ENCODE measurements at places on chromosomes 7 and 10.

DNA sequence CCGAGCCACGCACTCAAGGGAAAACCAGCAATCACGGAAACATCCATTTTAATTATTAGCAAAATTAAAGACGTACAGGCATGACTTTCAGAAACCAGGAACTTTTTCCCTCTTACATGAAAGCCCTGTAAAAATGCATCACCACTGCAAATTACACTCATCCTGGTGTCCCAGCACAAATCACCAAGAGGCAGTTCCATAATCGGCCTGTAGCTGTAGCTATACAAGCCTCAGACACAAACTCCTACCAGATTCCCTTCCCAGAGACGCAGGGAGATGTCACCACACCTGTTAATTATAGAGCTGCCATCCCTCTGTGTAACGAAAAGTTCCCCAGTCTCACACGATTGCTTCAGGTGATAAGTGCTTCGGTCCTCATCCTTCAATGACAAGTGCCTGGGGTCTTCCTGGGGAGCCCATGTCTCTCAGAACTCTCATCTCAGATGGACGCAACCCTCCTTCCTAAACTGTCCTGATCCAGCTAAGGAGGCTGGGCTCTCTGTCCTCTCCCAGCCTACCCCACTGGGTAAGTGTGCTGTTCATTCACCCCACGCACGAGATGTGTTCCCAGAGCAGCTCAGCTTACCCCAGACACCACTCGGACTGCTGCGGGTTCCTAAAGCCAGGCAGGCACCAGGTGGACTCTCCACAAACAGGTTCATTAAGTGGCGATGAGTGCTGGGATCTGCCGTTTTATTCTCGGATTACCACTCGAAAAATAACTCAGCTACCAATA is 5.9 kb downstream of the FGFR2 start:
- no peak for DNase-seq

DNA sequence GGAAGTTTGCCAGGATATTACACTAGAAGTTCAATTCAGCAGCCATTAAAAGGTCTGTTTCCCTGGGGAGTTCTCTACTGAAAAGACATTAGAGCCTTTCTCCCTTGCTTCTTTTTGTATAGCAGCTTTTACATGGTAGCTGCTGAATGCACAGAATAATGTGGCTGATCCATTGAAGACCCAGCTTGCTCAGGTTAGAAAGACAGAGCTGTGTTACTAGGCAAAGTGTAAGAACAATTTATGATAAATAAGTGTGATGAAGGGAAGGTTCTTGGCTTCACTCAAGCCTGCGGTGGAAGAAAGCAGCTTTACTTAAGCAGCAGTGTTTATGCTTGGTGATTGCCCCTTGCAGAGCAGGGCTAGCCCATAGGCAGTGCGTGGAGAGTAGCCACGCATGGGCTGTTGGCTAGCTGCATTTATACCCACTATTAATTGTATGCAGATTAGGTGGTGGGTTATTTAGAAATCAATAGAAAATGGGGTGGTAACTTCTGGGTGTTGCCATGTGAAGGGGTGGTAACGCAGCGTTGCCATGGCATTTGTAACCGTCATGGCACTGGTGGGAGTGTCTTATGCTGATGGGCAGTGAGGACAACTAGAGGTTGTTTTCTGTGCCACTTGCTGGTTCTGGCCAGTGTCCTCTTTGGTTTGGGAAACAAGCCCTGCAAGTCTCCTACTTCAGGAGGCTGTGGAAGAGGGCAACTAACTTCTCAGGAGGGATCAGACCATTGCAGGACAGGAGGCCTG is 942.9 kb downstream of the NRG3 start:
- DNase-seq: no peak

GRCh38 chr7:158778471-158778870 is 50.8 kb downstream of the ESYT2 start:
- no peak for DNase-seq

DNA sequence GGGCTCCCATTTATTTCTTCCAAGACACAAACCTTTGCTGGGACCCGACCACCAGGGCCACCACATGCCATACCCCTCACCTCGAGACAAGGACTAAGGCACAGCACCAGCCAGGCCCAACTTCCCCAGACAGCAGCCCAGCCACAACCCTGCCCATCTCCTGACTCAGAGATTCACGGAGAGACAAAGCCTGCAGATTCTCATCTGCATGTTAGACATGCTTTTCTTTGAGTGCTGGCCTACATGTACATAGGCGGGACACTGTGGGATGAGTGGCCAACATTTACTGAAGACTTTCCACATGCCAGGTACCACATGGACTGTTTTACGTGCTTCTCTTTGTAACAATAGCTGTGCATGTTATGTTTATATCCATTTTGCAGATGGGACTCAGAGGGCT is 221.3 kb upstream of the ZMIZ1 start:
- DNase-seq: no peak

GRCh38 chr7:6380310-6381095 is 67.3 kb downstream of the DAGLB start:
- no peak for DNase-seq

Data from suppressor macrophage (primary cell).